Activated T-helper 1 cell treated with anti-CD3 and anti-CD28 coated beads, Interleukin-2, amount 50 U/mL, for 16 hours (primary cell): ENCODE measurements at places on chromosomes 11 and 22.

- peak; percentile 51 for DNase-seq
Observed at GRCh38 chr22:26658671-26659478, 1.5 kb downstream of the MIAT start.

GRCh38 chr11:6452219-6452618, 11.4 kb upstream of the HPX start:
- no peak for DNase-seq

- DNase-seq = no peak
Observed at GRCh38 chr11:30216534-30216933, 14.3 kb upstream of the FSHB start.

- DNase-seq = no peak
Observed at GRCh38 chr22:38981005-38981991, 849 bp upstream of the APOBEC3B start.

GRCh38 chr22:41998361-41999261, at the start of gene WBP2NL:
TSS of gene WBP2NL (plus strand) at chr22:41998788. CDS start at chr22:41998819, 31 bp downstream.
- peak; percentile 84 for DNase-seq

DNA sequence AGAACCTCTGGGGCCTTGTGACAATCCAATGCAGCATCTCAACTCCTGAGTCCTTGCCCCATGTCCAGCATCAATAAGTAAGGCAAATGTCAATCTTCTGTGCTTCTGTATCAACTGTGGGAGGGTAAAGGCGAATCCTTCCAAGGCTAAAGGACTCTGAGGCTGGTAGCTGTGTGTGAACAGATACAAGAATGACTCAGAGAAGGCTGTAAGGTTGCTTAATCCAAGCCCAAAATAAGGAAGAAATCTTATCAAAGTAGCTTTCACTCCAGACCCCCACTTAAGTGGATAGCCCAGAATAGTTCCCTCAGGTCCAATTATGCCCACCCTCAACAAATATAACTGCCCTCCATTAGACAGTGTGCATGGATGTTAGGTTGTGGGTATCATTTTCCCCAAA, 28.1 kb upstream of the SCGB1A1 start:
- no peak for DNase-seq

- no peak for DNase-seq
Observed at GRCh38 chr11:104134745-104135144, 29.2 kb downstream of the PDGFD start.

DNA sequence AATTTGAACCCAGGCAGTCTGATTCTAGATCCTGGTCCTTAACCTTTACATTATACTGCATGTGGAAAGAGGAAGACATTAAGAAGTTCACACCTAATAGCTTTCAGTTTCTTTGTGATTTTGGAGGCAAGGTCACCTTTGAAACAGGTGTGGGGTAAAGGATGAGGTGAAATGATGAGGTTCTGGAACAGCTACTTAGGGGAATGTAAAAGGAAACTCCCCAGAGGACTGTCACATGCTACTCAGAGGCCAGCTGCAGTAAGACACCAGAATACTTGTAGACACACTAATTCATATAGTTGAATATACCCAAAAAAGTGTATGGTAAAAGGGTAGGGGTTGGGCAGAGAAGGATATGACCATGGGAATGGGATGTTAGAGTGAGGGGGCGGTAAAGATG, 5.4 kb downstream of the APIP start:
- no peak for DNase-seq
